ENCODE measurements at places on chromosomes 3 and 15.
A peak's percentile ranks its signal among the peaks of the same experiment; 100 is the strongest.

GRCh38 chr3:138653567-138653966, 45.0 kb downstream of the FAIM start:
- no peak for DNase-seq

- DNase-seq, result peak; percentile 58
Observed at GRCh38 chr3:101635954-101636798, 40.8 kb downstream of the ZBTB11 start.

DNA sequence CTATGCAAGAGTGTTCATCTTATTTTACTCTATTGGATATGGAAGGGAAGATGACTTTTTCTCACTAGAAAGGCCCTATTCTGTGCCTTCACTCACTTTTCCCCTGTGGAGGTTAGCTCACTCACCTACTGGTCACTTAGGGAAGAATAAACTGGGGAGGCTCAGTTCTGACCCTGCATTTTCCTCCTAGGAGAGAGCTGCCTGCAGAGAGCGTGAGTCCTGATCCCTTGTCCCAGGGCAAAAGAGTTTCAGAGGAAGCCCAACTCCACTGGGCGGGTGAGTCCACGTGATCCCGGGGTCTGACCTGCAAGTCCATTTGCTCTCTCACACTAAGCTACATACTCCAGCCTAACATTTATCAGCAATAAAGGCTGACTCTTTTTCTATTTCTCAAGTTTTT, 8.4 kb downstream of the MORC1 start:
- no peak for DNase-seq

- DNase-seq, result no peak
Observed at GRCh38 chr3:139309880-139310279, 33.9 kb upstream of the MRPS22 start.

DNA sequence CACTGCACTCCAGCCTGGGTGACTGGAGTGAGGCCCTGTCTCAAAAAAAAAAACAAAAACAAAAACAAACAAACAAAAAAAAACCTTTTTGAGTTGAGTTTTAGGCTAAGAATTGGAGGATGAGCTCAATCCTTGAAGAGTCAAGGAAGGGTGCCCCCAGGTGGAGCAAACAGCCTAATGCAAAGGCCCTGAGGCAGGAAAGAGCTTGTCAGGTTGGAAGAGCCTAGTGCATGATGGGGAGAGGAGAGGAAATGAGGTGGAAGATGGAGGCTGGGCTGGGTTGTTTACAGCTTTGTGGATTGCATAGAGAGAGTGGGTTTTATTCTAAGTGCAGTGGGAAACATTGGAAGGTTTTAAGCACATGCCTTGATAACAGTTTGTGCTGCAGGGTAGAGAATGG, 2.1 kb upstream of the SNX22 start:
- peak; percentile 40 for DNase-seq

DNA sequence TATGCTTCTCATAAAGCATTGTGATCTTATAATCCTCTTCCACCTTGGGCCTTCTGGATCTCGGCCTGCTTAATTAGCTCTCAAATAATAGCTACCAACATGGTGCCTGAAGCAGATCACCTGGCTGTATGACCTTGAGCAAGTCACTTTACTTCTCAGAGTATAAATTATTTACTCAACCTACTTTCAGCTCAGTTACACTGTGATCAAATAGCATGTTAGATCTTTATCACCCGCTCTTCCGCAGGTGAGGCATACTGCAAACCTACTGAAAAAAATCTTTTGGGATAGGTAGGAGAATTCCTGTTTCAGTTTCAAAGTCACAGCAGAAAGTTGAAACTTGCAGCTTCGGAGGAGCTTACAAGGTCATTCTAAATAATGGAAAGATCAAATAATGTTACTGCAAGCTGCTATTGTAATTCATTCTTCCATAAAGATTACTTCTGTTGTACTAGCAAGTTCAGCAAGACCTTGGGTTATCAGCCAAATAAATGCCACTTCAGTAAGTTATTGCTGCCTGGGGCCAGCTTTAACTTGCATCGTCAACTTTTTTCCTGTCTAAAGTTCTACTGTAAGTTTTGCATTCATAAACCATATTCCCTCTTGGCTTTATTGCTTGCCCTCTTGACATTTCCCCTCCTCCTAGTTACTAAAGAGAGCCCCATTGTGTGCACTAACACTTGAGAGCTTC, 268.4 kb upstream of the ATP11B start:
- DNase-seq, result no peak

DNA sequence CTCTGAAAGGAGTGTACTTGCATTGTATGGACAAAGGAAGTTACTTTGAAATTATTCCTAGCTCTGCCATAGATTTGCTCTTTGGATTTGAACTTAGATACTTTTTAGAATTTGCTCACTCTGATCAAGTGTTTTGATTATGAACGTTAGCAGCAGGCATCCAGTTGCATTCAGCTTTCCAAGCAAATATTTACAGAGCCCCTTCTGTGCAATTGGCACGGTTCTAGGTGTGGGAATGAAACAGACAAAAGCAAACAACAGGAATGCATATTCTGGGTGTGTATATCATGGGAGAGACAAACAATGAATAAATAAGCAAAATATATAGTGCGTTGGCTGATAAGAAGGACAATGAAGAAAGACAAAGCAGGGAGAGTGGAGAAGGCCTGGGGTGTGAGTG, 125.5 kb upstream of the ADAMTS9 start:
- DNase-seq, result no peak

DNA sequence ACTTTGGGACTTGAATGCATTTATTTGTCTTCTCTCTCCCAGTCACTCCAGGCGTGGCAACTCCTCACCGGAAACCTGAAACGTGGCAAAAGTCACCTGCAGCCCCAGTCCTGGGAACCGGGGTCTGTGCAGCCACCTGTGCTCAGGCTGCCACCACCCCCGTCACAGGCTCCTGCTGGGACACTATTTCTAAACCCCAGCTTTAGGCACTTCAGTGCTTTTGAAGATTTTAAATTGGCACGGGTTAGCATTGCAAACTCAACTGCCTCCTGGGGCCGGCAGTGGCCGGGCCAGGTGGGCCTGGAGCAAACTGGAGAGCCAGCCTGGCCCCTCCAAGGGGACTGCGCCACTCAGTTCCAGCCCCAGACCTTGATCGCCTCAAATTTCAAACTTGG, 146.7 kb upstream of the IQSEC1 start:
- no peak for DNase-seq

DNA sequence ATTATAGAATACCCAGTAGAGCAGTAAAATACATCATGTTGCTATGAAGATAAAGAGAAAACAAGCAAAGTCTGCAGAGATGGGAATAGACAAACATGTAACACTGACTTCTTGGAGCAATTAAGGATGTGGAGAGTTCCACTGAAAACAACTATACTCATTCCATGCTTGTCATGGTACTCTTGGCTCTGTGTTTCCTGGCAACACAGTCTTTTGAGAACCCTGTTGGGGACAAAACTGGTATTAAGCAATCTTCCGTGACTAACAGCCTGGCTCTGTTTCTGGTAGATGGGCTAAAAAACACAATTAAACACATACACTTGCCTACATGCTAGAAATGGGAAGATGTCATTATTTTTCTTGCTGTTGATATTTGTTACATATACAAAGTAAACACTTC, 1212.3 kb upstream of the GBE1 start:
- no peak for DNase-seq

GRCh38 chr3:114622001-114622400, 328.2 kb downstream of the TIGIT start:
- DNase-seq, result no peak

GRCh38 chr3:51942603-51943450, 664 bp downstream of the PARP3 start:
- DNase-seq, result peak; percentile 87

GRCh38 chr15:101502572-101503295, 13.2 kb upstream of the PCSK6 start:
- DNase-seq, result no peak
